NCI-H1105 (cell line): ENCODE measurements at places on chromosomes 12 and 14.

GRCh38 chr12:116382686-116383530 is 105.4 kb upstream of the MED13L start:
- DNase-seq, result no peak

DNA sequence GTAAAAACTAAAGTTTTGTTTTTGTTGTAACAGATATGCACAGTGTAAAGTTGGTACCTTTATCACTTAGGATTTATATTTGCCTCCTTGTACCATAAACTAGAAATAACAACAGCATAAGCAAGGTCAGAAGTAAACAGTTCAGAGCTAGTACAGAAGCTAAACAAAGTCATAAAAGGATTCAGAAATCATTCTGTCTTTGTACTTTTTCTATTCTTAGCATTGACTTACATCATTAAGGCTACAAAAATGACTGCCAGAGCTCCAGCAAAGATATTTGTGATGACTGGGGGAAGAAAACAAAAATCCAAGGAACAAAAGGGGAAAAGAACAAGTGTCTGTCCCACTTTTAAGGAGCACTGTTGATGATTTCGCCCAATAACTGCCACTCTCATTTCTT is 347.2 kb downstream of the CCDC91 start:
- DNase-seq, result no peak

DNA sequence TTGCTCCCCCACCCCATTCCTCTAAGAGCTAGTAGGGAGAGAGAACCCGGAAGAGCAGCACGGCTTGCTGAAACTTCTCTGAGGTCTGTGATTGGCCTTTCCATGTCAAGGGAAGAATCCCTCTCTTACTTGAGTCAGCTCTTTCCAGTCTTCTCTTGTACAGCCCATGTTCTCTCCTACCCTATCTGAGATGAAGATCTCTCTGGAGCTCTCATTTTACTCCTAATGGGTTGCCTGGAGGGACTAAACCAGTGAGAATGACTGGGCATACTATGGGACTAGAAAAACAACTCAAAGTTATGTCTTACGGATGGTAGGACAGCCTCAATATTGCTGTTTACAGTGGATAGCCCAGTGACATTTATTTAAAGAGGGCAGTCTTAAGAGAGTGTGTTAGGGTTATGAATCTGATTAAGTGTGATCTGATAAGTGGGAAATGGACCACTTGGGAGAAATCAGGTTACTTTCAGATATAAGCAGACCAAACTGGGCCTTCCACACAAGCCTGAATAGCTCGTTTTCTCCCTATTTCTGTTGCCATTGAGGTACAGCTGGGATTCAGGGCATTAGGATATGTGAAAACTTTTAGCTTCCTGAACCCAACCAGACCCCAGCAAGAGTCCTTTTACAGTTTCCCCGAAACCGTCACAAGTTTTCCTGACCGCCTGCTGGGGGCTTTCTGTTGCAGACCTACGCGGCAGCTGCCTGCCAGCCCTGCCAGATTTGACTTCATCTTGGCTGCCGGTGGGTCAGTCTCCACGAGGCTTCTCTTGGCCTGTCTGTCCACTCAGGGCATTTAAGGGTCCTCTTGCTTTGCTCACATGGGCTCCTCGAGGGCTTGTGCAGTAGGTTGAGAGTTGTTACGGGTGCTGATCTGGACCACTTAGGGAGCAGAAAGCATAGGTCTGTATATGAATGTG is 16.9 kb downstream of the ETV6 start:
- DNase-seq, result no peak

DNA sequence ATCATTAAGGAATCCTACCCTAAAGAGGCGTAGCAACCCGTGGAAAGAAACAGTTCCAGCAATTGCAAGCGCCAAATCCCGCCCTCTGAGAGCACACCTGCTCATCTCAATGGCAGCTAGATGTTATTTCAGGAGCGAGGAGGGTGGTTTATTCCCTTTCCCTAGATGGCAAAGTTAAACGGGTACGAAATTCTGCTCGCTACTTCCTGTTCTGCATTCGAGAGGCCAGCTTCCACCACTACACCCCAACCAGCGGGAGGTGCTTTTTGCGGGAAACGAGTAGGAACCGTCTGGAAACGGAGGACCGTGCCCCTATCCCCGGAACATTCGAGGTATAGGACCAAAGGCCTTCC is 536 bp downstream of the VPS29 start:
- peak; percentile 61 for DNase-seq

- DNase-seq, result peak; percentile 58
Measured at GRCh38 chr14:102917469-102918211, 4.8 kb upstream of the AMN start.

- DNase-seq, result no peak
Measured at GRCh38 chr12:78005094-78005492, 174.4 kb downstream of the NAV3 start.

DNA sequence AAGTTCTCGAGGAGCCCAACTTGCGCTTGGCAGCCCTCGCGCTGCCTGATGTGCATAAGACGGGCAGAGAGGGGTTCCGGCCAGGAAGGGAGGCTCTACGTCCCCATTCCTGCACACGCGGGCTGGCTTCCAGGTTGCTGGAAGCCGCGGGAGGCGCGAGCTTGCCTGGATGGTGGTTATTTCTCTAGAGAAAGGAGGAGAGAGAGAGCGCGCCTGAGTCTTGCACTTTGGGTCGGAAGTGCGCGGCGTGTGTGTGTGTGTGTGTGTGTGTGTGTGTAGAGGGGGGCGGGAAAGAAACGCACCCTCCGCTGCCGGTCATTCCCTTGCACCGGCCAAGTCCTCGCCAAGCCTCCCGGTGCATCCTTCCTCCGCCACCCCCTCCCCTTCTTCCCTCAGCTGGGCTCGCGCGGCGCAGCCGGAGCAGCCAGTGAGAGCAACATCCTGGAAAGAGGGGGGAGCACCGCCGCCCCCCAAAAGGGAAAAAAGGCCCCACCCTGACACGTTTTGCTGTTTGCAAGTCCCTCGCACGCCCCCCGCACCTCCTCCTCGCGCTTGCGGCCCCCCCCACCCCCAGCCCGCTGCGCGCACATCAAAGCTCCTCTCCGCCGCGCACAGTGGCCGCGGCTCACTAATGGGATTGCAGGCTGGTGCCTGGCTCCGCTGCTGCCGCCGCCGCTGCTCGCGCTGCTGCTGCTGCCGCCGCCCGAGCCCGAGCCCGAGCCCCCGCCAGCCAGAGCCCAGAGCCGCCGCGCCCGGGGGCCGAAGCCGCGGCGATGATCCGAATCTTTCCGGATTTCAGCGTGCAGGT is 4.4 kb upstream of the NPAS3 start:
- peak; percentile 46 for DNase-seq

- DNase-seq, result peak; percentile 58
Measured at GRCh38 chr12:100348657-100349454, 8.0 kb upstream of the SLC17A8 start.

GRCh38 chr14:27727251-27727770 is 1039.3 kb upstream of the FOXG1 start:
- DNase-seq, result no peak

DNA sequence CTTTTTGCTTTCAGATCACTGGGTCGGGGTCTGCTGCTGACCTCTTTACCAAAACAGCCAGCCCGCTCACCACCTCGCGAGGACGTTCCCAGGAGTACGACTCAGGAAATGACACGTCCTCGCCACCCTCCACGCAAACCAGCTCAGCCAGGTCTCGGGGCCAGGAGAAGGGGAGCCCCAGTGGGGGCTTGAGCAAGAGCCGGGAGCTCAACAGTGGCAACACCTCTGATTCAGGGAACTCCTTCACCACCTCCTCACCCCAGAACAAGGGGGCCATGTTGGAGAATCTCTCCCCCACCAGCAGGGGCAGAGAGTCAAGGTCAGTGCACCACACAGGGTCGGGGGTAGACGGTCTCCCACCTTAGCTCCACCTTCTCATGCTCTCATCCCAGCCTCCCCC is 33.4 kb upstream of the HSPB8 start:
- DNase-seq, result no peak

- no peak for DNase-seq
Measured at GRCh38 chr12:22787557-22787956, 162.6 kb downstream of the ETNK1 start.

- no peak for DNase-seq
Measured at GRCh38 chr14:89085231-89085731, 260.8 kb downstream of the TTC8 start.

GRCh38 chr14:35320472-35320871 is 28.3 kb downstream of the PSMA6 start:
- no peak for DNase-seq

DNA sequence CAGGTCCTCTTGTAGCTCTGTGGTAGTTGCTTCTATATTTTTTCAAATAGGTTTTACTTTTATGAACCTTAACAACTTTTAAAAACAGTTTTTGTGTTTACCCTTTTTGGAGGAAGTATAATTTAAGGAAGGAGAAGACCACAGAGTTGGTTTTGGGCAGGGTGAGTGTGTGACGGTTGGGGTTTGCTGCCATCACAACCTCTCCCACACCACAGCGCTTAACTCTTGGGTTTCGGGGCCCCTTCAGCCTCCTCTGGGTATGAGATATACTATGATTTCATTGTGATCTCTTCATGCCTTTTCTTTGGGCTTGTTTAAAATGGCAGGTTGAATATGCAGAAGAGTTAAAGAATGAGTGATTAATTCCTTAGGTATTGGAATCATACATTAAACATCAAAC is 228.7 kb upstream of the CRY1 start:
- no peak for DNase-seq

DNA sequence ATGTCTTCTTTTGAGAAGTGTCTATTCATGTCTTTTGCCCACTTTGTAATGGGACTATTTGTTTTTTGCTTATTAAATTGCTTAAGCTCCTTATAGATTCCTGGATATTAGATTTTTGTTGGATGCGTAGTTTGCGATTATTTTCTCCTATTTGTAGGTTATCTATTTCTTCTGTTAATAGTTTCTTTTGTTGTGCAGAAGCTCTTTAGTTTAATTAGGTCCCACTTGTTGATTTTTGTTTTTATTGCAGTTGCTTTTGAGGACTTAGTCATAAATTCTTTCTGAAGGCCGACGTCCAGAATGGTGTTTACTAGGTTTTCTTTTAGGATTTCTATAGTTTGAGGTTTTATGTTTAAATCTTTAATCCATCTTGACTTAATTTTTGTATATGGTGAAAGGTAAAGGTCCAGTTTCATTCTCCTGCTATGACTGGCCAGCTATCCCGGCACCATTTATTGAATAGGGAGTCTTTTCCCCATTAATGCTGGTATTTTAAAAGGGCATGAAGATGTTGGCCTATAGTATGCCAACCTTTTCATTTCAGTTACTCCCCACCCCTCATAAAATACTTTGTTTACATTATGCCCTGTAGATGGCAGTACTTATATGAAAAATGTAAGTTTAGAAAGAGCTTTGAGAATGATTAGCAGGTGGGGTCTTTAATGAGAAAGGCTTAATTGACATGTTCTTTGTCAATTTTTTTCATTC is 62.9 kb upstream of the PSMA6 start:
- peak; percentile 13 for DNase-seq

DNA sequence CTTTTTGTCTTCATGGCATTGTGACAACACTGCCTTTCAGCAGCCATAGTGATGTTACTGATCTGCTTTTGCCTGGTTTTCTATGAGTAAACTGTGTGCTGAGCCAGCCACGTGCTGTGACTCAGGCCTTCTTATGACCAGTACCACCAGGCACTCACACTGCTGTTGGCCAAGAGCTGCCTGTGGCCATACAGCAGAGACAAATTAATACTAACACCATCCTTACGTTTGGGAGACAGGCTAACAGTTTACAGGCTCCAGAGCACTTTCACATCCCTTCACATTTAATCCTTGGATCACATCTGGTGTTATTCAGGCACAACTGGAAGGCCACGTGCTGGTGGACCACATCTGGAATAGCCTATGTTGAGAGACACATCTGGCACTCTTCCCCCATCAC is 377.9 kb downstream of the CCDC91 start:
- DNase-seq, result no peak

DNA sequence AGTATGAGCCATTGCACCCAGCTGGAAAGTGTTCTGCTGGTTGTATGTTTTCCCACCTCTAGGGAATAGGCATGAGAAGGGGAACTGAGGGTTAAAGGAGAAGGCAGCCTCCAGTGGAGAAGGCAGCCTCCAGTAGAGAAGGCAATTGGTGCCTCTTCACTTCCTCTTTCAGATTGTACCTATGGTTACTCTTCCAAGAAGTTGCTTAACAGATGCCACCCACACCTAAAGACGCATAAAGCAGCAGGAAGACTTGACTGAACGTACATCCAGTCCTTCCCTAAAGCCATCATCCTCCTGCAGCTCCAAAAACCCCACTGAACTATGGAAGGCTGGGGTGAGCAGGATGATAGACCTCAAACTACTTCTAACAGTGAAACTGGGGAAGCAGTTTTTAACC is 13.1 kb downstream of the DPF3 start:
- DNase-seq, result no peak

DNA sequence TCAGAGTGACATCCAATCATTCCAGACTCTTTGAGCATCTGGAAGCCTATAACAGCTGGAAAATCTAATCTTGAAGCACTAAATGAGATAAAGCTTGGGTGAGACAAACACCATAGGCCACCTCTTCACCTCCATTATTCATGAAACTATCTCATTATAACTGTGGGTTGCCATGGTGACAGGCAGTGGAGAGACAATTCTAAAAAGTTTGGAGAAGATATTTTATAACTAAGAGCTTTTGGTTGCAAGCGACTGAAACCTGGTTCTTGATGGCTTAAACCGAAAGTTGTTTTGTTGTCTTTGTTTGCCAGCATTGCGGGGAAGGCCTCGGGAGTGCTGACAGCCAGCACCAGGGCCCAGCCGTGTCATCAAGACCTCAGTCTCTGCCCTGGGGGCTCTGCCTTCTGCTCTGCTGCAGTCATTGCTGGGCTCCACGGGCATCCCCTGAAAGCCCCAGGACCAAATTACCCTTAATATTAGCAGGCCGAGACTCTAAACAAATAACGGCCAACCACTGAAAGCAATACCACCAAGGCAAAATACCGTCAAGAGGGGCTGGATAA is 353.6 kb upstream of the SFSWAP start:
- DNase-seq, result no peak

- DNase-seq, result no peak
Measured at GRCh38 chr12:3772380-3772779, 19.5 kb upstream of the CRACR2A start.

GRCh38 chr12:48021485-48022179 is 17.4 kb upstream of the COL2A1 start:
- peak; percentile 89 for DNase-seq

DNA sequence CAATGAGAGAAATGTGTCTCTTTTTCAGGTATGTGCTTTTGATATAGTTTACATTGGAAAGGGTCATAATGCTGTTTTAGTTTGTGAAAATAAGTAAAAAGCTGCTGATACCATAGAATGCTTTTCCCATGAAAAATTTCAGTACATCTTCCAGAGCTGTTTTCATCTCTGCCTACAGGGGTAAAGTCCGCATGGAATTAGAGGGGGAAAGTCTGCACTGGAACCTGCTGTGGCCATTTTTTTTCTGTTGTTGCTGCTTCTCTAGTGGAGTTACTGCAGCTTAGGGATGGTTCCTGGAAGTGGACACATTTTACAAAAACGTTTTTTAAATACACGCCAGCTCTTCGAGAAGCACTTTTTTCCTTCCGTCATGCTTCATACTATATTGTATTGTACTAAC is 81.3 kb downstream of the VEZT start:
- DNase-seq, result no peak
